ENCODE measurements at places on chromosomes 6 and 20. TPM values are rescaled to one million over a fixed set of nuclear protein-coding genes. Genes with fewer than 3 reads are reported as not detected.
A peak's percentile ranks its signal among the peaks of the same experiment; 100 is the strongest.

GRCh38 chr6:751765-752164 lies 58.8 kb upstream of the EXOC2 start:
- DNase-seq = no peak
- H3K27me3 ChIP-seq = no peaks in the 10 kb centered on the region
- H3K4me1 ChIP-seq = no peaks in the 10 kb centered on the region
- H3K4me3 ChIP-seq = no peak overlapping the region
- H3K36me3 ChIP-seq = no peaks in the 10 kb centered on the region

- no peak overlapping the region for H3K4me3 ChIP-seq
- no peaks in the 10 kb centered on the region for H3K36me3 ChIP-seq
- DNase-seq = peak; percentile 9
- H3K27me3 ChIP-seq = no peaks in the 10 kb centered on the region
- no peaks in the 10 kb centered on the region for H3K4me1 ChIP-seq
Observed at GRCh38 chr6:162736961-162737360, 9.2 kb downstream of the PACRG start.

DNA sequence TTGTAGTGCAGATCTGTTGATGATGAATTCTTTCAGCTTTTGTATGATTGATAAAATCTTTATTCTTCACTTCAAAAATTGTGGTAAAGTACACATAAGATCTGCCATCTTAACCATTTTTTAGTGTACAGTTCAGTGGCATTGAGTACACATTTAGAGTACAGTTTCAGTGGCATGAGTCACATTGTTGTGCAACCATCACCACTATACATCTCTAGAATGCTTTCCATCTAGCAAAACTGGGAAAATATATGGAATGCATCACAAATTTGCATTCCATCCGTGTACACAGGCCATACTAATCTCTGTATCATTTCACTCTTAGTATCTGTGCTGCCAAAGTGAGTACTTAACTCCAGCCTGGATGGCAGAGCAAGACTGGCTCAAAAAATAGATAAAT lies 28.7 kb downstream of the SIRPD start:
- H3K27me3 ChIP-seq = no peaks in the 10 kb centered on the region
- H3K27ac ChIP-seq = no peak overlapping the region
- H3K4me3 ChIP-seq = no peak overlapping the region
- no peaks in the 10 kb centered on the region for H3K36me3 ChIP-seq
- no peak for DNase-seq
- no peaks in the 10 kb centered on the region for H3K4me1 ChIP-seq

GRCh38 chr6:170210026-170210390 lies 80.9 kb downstream of the DLL1 start:
- H3K4me1 ChIP-seq = no peaks in the 10 kb centered on the region
- H3K4me3 ChIP-seq = no peak overlapping the region
- no peaks in the 10 kb centered on the region for H3K36me3 ChIP-seq
- H3K27ac ChIP-seq = no peak overlapping the region

GRCh38 chr6:144944106-144944505 lies 659.0 kb downstream of the UTRN start:
- H3K4me3 ChIP-seq = no peak overlapping the region
- H3K36me3 ChIP-seq = no peaks in the 10 kb centered on the region
- H3K4me1 ChIP-seq = peaks cover 5% of the 10 kb centered on the region
- DNase-seq = no peak
- no peak overlapping the region for H3K27ac ChIP-seq

GRCh38 chr6:24795106-24795505 lies 3.6 kb downstream of the ARMH2 start:
- no peaks in the 10 kb centered on the region for H3K27me3 ChIP-seq
- no peaks in the 10 kb centered on the region for H3K36me3 ChIP-seq
- H3K4me1 ChIP-seq = peaks cover 20% of the 10 kb centered on the region
- no peak for DNase-seq
- H3K4me3 ChIP-seq = no peak overlapping the region

- peaks cover 12% of the 10 kb centered on the region for H3K4me1 ChIP-seq
- no peaks in the 10 kb centered on the region for H3K36me3 ChIP-seq
- no peak overlapping the region for H3K27ac ChIP-seq
- DNase-seq = no peak
Observed at GRCh38 chr20:50533061-50533460, 22.9 kb downstream of the PTPN1 start.

DNA sequence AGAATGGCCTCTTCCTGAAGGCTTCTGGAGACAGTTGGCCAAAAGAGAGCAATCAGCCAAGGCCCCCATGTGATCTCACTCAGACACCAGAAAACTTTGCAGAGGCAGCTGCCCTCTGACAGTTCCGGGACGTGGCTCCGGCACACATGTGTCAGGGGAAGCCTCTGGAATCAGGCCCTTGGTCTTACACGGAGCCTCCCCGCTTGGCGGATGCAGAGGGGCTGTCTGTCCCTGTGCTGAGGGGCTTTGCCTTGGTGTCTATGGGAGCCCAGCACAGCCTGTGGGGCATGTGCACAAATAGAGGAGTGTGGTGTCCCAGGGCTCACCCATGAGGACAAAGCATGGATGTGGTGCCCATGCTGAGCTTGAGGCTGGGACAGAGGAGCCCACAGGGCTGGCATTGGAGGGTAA lies 13.8 kb downstream of the SIGLEC1 start:
- no peak overlapping the region for H3K4me3 ChIP-seq
- H3K36me3 ChIP-seq = no peaks in the 10 kb centered on the region
- DNase-seq = no peak
- no peaks in the 10 kb centered on the region for H3K4me1 ChIP-seq

DNA sequence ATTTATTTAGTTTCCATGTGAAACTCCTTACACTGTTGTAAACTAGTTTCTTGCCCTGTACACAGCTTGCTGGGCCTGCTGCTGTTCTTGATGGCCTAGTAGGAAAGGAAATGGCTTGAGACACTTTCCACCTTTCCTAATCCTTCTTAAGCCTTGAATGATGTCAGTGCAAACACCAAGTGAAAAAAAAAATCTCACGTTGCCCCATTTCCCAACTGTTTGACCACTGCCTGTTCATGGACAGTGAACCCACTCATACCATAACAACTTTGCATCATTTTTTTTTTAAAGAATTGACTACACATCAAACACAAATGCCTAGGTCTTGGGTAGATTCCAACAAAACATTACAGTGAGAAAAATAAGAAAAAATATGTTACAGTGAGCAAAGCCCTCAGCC lies 653.6 kb upstream of the FLRT3 start:
- H3K27me3 ChIP-seq = no peaks in the 10 kb centered on the region
- H3K27ac ChIP-seq = no peak overlapping the region
- H3K4me1 ChIP-seq = peaks cover 14% of the 10 kb centered on the region
- DNase-seq = no peak

DNA sequence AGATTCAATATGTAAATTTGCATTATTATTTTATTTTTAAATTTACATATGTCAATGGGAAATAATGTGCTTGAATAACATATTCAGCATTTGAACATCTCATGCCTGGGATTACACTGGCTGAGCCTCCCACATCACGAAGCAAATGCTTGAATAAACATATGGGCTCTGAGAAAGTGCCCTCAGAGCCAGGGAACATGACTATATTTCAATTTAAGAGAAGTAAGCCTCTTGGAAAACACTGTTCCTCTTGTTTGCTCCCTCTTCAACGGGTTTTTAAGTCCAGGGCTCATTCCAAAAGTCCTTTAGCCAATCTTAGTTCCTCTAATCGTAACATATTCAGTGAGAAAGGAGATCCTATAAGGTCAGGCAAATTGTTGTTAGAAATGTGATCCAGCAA lies 122.0 kb downstream of the GMPR start:
- no peak for DNase-seq
- H3K4me1 ChIP-seq = no peaks in the 10 kb centered on the region
- H3K36me3 ChIP-seq = no peaks in the 10 kb centered on the region
- H3K4me3 ChIP-seq = no peak overlapping the region
- no peaks in the 10 kb centered on the region for H3K27me3 ChIP-seq
- H3K27ac ChIP-seq = no peak overlapping the region

GRCh38 chr20:40651151-40651550 lies 37.9 kb downstream of the MAFB start:
- no peaks in the 10 kb centered on the region for H3K36me3 ChIP-seq
- no peaks in the 10 kb centered on the region for H3K27me3 ChIP-seq
- H3K4me1 ChIP-seq = peaks cover 14% of the 10 kb centered on the region
- no peak for DNase-seq

GRCh38 chr6:34718976-34719375 lies 22.4 kb upstream of the ILRUN start:
- H3K36me3 ChIP-seq = no peaks in the 10 kb centered on the region
- H3K4me3 ChIP-seq = no peak overlapping the region
- H3K27ac ChIP-seq = no peak overlapping the region
- DNase-seq = no peak

GRCh38 chr20:57559658-57560553 lies 1.0 kb upstream of the PCK1 start:
- no peak overlapping the region for H3K4me3 ChIP-seq
- peak overlapping the region; percentile 9 for H3K27ac ChIP-seq
- peaks cover 15% of the 10 kb centered on the region for H3K4me1 ChIP-seq
- no peaks in the 10 kb centered on the region for H3K27me3 ChIP-seq
- no peaks in the 10 kb centered on the region for H3K36me3 ChIP-seq

- H3K27me3 ChIP-seq = no peaks in the 10 kb centered on the region
Observed at GRCh38 chr6:88539295-88539764, 373.2 kb upstream of the CNR1 start.

GRCh38 chr6:71197780-71198179 lies 90.8 kb upstream of the OGFRL1 start:
- no peak for DNase-seq
- no peaks in the 10 kb centered on the region for H3K4me1 ChIP-seq
- no peak overlapping the region for H3K4me3 ChIP-seq

- H3K27ac ChIP-seq = no peak overlapping the region
- H3K36me3 ChIP-seq = no peaks in the 10 kb centered on the region
- peaks cover 69% of the 10 kb centered on the region for H3K4me1 ChIP-seq
- H3K4me3 ChIP-seq = no peak overlapping the region
Observed at GRCh38 chr6:163529605-163530004, 115.1 kb downstream of the QKI start.

- no peaks in the 10 kb centered on the region for H3K4me1 ChIP-seq
- H3K4me3 ChIP-seq = no peak overlapping the region
- no peak for DNase-seq
- H3K27me3 ChIP-seq = no peaks in the 10 kb centered on the region
- no peak overlapping the region for H3K27ac ChIP-seq
Observed at GRCh38 chr6:13360671-13361540, 32.6 kb upstream of the TBC1D7 start.

DNA sequence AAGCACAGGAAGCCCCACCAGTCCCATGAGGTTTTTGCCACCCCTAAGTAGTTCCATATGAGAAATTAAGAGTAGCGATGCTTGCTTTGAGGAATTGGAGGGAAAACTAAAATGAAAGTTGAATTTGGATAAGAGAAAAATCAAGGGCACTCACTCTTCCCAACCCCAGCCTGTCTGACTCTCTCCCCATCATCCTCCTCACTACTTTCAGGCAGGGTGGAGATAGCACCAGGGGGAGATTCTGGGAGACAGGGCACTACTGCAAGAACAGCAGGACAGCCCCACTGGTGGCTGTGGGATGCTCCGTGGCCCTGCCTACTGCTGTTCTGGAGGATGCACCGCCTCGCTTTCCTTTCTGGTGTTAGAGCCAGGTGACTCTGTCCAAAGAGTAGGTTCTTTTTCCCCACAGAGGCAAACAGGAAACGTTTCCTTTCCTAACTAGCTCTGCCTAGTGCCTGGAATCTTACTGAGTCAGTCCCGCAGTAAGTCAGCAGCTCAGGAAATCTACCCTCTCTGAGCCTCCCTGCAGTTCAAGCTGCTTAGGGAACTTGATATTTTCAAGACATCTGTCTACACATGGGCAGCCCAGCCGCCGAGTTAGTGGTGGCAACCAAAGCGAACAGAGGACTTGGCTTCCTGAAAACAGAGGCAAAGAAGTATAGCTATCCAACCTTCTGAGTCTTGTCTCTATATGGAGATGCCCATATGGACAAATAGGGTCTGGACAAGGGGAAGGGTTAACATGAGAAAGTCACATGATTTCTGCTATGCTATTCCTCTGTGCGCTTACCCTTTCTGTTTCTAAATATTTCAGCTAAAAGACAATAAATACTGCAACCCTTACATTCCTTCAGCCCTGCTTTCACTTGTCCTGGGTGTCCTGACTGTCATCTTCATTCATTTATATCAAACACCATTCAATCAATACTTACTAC lies 11.4 kb downstream of the HLA-E start:
- no peaks in the 10 kb centered on the region for H3K4me1 ChIP-seq
- H3K27me3 ChIP-seq = no peaks in the 10 kb centered on the region
- H3K36me3 ChIP-seq = no peaks in the 10 kb centered on the region

- H3K4me1 ChIP-seq = peaks cover 6% of the 10 kb centered on the region
- no peaks in the 10 kb centered on the region for H3K36me3 ChIP-seq
- H3K27ac ChIP-seq = no peak overlapping the region
- H3K27me3 ChIP-seq = no peaks in the 10 kb centered on the region
- no peak for DNase-seq
Observed at GRCh38 chr6:56852260-56853010, 102.5 kb upstream of the BEND6 start.

- no peak overlapping the region for H3K4me3 ChIP-seq
- H3K36me3 ChIP-seq = no peaks in the 10 kb centered on the region
- no peak for DNase-seq
- H3K27me3 ChIP-seq = no peaks in the 10 kb centered on the region
- H3K4me1 ChIP-seq = no peaks in the 10 kb centered on the region
- no peak overlapping the region for H3K27ac ChIP-seq
Observed at GRCh38 chr6:41697861-41698781, 37.3 kb downstream of the TFEB start.

DNA sequence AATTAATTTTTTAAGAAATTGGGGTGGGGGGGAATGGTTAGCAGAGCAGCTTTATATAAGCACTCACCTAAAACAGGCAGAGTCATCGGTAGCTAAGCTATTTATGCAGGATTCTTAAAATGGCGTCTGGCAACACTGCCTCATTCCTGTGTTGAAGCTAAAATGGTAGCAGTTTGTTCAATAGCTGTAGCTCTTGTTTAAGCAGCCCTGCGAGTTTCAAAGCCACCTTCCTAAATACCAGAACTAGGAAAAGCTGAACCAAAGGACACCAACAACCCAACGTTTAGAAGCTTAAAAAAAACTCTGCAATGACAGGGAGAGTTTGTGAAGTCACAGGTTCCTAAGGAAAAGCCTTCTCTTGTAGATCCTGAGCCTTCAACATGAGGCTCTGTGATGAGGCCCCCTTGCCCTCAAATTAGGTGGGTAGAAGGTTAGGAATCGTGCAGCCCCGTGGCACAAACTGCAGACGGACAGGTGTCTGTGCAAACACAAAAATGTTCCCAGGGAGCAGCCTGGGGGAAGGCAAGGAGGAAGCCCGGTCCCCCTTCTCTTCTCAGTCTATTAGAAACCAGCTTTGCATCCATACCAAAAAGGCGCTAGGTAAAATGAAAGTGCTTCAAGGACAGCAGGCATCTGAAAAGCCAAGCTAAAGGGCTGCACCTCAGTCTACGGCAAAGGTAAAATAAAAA lies 4.7 kb downstream of the ZMYND8 start:
- no peaks in the 10 kb centered on the region for H3K27me3 ChIP-seq
- H3K27ac ChIP-seq = peak overlapping the region; percentile 96
- no peaks in the 10 kb centered on the region for H3K36me3 ChIP-seq
- H3K4me3 ChIP-seq = no peak overlapping the region
- H3K4me1 ChIP-seq = peaks cover 97% of the 10 kb centered on the region

- H3K27me3 ChIP-seq = no peaks in the 10 kb centered on the region
- no peak overlapping the region for H3K4me3 ChIP-seq
- peaks cover 6% of the 10 kb centered on the region for H3K4me1 ChIP-seq
- H3K36me3 ChIP-seq = peaks cover 5% of the 10 kb centered on the region
Observed at GRCh38 chr6:26388014-26388413, 5.1 kb downstream of the BTN2A2 start.

The TDRD6 gene
- total RNA-seq = 0.66 TPM

The SNAP25 gene
- 3.4 TPM for total RNA-seq

The GTSF1L gene
- not detected for total RNA-seq

The ULBP3 gene
- 0.78 TPM for total RNA-seq

The IYD gene
- total RNA-seq = under 0.01 TPM

The SLC13A3 gene
- 6.3 TPM for total RNA-seq

The SLC52A3 gene
- total RNA-seq = 1.3 TPM

The CALHM6 gene
- 2.3 TPM for total RNA-seq

All from body of pancreas (tissue), 4 donors.